ENCODE measurements at places on chromosomes 4 and X.

- DNase-seq, result no peak
Measured at GRCh38 chr4:157838366-157838765, 334.5 kb downstream of the GASK1B start.

GRCh38 chr4:3877868-3878267, 111.7 kb downstream of the ADRA2C start:
- no peak for DNase-seq

DNA sequence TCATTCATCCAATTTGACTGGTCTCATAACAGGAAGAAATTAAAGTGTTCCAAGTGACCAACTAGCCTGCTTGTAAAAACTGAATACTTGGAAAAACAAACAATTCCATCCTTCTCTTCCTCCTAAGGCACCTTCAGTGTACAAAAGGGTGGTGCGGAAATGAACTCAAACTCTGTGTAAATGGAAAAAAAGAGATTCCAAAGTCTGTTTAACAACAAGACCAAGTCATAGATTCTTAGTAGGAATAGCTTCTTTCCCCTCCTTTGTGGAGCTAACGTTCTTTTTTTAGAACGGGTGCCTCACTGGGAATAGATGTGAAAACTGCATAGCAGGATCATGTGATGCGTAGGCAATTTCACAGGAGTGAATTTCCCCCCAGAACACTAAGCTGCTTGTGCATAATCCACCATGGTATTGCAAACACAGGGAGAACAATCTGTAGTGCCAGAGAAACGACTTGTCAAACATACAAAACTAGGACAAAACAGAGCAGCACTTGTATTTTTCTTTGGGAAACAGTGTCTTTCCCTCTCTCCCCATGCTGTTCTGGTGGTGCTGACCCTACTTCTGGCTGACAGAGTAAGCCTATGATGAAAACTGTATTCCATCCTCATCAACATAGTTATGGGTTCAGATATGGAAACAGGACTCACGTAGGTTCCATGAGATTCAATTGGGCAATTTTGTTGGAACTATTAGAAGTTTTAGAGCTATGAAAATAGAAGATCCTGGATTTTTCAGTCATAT, 13.2 kb upstream of the SOD3 start:
- no peak for DNase-seq

GRCh38 chrX:106144755-106145639, 23.1 kb upstream of the PWWP3B start:
- no peak for DNase-seq

DNA sequence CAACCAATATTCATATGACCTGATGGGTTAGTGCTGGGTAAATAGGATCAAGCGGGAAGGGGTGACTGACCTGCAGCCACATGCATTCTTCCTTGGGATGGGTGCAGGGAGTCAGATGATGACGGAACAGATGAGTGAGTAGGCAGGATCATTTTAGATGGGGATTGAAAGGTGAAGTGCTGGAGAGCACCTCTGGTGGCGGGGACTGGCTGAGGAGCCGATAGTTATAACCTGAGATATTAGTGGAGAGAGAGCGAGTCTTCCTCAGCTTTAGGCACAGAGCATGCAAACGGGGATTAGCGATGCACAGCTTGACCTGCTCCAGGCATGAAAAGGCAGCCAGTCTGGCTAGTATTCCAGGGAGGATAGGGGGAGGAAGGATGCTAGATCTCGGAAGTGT, 99.1 kb downstream of the AFF1 start:
- DNase-seq, result no peak
